ENCODE measurements at places on chromosomes 11 and 22. TPM values are rescaled to one million over a fixed set of nuclear protein-coding genes. Genes with fewer than 3 reads are reported as not detected.
A peak's percentile ranks its signal among the peaks of the same experiment; 100 is the strongest.

GRCh38 chr11:61028135-61028729 lies 56.8 kb downstream of the CD6 start:
- DNase-seq = no peak

DNA sequence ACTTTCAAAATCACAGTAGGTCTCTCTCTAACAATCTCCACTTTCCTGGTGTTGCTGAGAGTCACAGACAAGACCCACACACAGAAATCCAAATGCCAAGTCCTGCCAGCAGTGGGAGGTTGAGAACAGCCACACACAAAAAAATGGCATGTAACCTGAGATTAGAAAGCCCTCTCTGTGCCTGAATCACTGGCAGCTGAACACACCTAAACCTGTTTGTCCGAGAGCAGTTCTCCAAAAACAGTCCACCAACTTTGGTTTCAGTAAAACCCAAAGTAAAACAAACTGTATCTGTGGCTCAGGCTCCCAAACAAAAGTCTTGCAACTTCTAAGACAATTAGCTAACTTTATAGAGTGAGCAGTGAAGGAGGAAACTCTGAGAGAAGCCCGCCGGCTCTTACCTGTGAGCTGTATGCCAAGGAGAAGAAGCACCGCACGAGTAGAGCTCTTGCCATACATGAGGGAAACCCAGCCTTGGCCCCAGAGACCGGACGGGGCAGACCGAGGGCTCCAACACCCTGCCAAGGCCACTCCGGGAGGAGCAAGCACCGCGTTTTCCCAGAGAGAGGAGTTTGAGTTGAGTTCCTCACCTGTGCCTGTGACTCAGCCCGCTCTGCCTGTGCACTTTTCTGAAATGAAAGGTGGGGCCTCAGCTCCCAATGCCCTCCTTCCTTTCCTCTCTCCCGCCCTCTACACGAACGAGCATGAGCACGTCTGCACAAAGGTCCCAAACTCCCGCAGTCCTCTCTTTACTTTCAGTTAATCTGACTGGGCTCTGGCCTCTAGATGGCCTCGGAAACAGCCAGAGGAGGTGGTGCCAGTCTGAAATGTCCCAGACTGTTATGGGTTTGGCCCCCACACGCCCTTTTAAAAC lies at the start of gene MPZL2:
Gene MPZL2, minus strand, starts transcription at position 603 of the 874 bp plus-strand sequence. Its CDS starts 144 bp downstream, at position 459.
- DNase-seq = peak; percentile 11

DNA sequence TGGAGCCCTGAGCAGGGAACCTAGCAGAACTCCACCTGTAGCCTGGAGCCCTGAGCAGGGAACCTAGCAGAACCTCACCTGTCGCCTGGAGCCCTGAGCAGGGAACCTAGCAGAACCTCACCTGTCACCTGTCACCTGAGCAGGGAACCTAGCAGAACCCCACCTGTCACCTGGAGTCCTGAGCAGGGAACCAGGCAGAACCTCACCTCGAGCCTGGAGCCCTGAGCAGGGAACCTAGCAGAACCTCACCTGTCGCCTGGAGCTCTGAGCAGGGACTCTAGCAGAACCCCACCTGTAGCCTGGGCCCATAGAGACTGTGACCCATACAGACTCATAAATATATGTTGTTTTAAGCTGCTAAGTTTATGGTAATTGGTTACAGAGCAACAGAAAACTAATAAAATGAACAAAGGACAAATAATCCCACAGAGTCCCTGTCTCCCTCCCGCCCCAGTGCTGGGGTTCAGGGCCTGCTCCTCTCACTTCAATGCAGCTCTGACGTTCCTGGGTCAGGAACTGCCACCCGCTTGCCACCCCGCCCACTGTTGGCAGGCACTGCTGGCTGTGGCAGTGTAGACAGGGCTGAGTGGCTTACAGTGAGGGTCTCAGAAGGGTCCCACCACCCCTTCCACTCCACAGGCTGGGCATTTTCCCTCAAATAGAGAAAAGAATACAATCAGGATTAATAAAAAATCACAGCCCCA lies 259.1 kb downstream of the TBC1D22A start:
- no peak for DNase-seq

DNA sequence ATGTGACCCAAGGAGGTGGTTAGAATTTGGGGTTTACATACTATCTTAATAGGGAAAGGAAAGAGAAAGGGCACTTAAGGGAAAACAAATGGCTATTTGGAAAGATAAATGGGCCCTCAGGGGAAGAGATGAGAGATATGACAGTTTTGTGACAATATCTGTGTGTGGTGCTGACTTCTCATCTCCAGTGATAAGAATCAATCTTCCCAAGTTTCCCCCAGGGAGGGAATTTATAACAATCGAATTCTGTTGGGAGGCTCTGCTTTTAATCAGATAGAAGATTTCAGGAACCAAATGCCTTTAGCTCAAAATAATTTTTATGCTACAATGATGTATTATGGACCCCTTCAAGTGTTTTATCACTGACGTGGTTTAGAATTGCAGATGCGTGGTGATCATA lies 46.3 kb upstream of the PAMR1 start:
- DNase-seq = no peak

DNA sequence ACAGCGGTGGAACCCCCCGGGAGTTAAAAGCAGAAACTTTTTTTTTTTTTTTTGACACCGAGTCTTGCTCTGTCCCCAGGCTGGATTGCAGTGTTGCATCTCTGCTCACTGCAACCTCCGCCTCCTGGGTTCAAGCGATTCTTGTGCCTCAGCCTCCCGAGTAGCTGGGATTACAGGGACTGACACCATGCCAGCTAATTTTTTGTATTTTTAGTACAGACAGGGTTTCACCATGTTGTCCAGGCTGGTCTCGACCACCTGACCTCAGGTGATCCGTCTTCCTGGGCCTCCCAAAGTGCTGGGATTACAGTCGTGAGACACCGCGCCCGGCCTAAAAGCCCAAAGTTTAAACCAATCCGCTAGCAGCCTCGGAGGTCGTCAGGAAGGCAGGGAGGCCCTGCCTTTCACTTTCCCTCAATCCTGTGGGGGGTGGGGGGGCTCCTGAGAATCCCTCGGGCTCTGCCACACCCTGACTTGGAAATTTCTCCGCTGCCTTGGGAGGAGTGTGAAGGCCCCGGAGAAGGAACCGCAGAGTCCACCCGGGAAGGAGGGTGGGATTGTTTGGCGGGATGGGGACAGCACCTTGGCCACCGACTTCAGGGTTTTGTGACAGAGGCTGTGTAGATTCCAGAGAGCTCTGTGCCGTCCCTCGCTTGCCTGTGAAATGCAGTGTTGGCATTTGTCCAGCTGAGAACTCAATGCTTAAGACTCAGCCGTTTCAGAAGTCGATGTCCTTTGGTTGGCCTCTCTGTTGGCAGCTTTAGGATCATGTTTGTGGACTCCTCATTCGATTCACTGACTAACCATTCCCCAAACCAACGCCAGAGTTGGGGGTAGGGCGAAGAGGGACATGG lies 1.0 kb downstream of the ARHGAP8 start:
- peak; percentile 60 for DNase-seq

DNA sequence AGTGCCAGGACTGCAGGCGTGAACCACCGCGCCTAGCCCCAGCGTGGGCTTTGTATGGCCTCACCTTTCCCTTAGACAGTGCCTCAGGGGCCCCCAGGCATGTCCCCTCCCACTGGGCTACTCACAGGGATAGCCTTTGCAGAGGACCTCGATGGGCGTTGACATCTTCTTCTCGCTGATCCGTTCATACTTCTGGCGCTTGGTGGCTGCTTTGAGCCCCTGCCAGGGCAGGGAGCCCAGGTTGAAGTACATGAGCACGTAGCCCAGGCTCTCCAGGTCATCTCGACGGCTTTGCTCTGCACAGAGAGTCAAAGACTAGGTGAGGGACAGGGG lies 17.5 kb downstream of the CSNK1E start:
- DNase-seq = no peak

DNA sequence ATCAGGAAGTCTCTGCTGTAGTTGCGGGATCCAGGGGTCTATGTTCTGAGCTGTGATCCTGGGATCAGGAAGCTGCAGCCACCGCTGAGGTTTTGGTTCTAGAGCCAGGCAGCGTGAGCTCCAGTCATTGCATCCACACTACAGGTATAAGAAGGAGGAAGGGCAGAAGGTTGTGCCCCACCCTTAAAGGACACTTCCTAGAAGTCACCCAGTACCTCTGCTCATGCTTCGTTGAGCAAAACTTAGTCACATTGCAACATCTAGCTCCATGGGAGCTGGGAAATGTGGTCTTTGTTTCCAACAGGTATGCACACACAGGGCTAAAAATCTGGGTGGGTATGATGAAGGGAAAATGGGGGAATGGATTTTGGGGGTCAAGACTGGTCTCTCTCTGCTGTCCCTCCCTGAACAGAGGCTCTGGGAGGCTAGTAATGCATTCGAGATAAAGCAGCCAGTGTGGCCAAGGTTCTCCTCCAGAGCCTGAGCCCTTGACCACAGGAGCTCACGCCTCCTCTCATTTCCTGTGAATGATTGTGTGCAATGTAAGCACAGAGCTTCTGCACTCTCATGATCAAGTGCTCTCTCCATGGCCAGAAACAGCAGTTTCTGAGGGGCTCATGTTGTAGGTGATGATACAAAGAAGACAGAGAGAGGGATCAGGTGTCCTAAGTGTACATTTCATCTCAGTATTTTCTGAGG lies 86.8 kb upstream of the OR4B1 start:
- no peak for DNase-seq

- DNase-seq = no peak
Observed at GRCh38 chr11:133921026-133921425, 35.7 kb downstream of the IGSF9B start.

GRCh38 chr22:20948450-20948849 lies 18.6 kb upstream of the AIFM3 start:
- no peak for DNase-seq

DNA sequence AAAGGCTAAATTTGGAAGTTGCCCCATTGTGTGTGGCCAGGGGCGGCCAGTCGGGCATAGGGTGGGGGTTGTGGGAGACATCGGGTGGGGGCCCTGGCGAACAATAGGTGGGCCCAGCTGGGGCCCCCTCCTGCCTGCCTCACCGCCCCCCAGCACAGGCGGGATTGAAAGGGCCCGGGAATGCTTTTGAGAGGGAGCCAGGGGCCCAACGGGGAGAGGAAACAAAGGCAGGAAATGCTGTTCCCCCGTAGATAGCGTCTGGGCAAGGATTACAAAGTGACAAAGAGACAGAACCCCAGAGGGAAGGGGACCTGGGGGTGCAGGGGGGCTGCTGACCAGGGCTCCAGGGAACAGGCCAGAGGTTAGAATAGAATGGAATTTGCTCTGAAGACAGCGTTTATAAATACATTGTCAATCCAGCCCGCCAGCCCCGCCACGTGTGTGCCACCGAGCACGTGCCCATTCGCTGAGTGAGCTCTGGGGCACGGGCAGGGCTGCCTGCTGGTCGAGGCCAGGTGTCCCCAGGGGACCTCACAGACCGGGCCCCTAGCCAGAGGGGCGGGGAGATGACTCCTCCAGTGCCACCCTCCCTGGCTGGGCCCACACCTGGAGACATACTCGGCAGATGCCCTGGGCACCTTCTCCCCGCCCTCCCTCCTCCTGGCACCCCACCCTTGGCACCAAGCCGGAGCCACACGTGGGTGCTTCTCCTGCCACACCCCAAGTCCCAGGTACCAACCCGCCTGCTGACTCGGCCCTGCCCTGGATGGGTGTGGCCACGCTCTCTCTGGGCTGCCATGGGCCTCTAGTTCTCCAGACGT lies 9.7 kb downstream of the PDGFB start:
- DNase-seq = no peak

DNA sequence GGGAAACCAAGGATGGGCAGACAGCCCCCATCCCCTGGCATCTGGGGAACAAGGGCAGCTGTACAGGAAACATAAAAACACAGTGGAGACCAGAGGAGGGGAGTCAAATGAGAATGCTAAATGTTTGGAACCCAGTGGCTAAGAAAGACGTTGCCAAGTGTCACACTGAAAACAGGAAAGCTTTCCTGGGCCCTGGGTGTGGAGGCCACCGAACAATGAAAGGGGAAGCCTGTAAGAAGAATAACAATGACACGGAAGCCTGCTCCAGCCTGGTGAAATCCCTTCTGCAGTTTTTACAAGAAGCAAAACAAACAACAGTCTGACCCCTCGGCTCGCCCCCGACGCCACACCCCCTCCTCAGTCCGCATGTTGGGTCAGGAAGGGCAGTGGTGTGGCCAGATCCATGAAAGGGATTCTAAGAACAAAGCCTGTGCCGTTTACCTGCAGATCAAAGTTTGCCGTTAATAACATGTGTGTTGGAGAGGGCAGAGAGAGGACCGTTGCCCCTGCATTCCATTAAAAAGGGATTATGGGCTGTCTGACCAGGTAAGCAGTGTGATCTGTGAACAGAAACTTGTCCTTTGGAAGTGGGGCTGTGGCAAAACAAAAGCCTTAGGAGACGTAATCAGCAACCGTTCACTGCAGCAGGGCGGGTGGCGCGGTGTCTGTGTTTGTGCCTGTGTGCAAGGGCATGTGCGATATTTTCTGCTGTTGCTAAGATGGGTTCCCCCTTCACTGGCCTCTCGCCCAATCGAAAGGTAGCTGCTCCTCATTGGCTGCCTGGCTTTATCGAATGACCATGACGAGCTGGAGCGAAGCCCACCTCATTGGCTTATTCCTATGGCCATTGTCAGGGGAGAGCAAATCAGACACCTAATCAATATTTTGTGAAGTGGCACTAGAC lies 113.7 kb upstream of the BLID start:
- DNase-seq = no peak

DNA sequence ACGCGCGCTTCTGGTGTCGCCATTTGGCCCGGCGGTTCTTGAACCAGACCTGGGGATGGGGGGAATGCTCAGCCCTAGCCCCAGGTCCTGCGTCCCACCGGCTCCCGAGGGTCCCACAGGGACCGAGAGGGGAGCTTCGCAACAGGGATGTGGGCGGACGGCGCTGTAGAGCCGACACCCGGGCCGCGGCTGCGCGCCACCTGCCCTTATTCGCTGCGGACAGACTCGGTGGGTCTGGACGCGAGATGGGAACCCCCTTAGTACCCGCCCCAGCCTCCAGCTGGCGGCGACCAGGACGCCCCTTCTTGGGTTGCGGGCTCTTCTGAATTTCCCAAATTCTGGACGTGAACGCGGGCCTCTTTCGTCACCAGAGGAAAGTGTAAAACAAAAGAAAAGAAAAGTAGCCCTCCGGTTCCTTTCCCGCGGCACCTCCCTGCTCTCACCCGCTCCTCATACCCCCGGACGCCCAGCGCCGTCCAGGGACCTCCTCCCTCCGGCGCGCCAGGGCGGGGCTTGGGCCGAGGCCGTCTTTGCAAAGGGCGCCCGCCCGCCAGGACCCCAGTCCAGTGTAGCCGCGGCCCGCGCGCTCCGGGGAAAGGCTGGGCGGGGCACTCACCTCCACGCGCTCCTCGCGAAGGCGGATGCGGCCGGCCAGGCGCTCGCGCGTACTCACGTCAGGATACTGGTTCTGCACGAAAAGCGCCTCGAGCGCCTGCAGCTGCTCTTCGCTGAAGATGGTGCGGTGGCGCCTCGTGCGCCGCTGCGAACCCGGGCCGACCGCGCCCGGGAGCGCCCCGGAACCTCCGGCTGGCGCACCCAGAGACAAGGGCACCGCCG lies 827 bp downstream of the GSC2 start:
- peak; percentile 31 for DNase-seq

Gene KRTAP5-8
- not detected for polyA plus RNA-seq

Gene RFPL2
- polyA plus RNA-seq = not detected

Gene HTR3A
- polyA plus RNA-seq = not detected

Gene MYRF
- polyA plus RNA-seq = 0.16 TPM

Gene TMEM223
- polyA plus RNA-seq = 31.4 TPM

Gene MUC5AC
- not detected for polyA plus RNA-seq

Gene CDC42EP1
- polyA plus RNA-seq = 130 TPM

Gene OR4C3
- polyA plus RNA-seq = not detected
